IMR-90 (cell line): ENCODE measurements at places on chromosomes 3 and 15.

GRCh38 chr3:159238646-159239045 is 436.8 kb downstream of the MFSD1 start:
- DNase-seq: no peak

GRCh38 chr3:118945834-118946233 is 88.8 kb downstream of the IGSF11 start:
- DNase-seq: no peak

DNA sequence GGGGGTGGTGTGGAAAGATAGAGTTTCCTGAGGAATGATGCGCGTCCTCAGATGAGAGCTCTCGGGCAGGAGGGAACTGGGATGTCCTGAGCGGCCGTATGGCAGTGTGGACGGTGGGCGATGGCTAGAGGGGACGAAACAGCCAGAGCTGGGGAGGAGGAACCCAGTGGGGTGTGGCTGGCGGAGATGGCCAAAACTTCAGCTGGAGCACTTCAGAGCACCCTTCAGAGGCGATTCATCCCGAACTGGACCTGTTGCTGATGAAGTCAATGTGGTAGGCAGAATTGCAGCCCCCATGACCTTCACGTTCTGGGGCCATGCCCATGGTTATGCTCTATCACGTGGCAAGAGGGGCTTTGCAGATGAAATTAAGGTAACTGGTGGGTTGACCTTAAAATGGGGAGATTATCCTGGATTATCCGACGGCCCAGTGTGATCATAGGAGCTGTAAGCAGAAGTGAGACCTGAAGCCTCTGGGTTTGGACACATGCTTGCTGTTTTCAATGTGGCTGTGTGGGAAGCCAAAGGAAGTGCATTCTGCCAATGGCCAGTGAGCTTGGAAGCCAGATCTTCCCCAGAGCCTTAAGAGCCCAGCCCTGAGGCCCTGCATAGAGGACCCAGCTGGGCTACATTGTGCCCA is 52.3 kb downstream of the ATP1B3 start:
- DNase-seq: no peak

DNA sequence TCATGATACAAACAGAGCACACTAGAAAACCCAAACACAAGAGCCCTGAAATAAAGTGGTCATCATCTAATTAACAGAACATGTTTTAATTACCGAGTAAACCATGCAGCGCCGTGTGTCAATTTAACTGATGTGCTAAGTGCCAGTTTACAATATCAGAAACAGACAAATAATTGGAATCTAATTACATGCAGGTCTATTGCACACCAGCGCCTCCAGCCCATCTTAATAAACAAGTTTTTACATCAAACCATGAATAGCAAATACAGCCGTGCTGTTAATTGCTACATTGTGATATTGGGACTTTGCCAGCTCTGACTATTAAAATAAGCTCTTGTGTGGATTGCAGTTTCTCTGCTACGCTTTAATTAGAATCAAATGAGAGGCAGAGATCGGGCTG is 510.2 kb upstream of the MDFIC2 start:
- no peak for DNase-seq

- DNase-seq: peak; percentile 43
These were observed 101.0 kb downstream of the MYLK start for GRCh38 chr3:123783050-123783689.
